IPS-NIHi11 (cell line): ENCODE measurements at places on chromosomes 11 and 22.

GRCh38 chr11:126521196-126521595, 165.7 kb downstream of the ST3GAL4 start:
- no peak for DNase-seq

DNA sequence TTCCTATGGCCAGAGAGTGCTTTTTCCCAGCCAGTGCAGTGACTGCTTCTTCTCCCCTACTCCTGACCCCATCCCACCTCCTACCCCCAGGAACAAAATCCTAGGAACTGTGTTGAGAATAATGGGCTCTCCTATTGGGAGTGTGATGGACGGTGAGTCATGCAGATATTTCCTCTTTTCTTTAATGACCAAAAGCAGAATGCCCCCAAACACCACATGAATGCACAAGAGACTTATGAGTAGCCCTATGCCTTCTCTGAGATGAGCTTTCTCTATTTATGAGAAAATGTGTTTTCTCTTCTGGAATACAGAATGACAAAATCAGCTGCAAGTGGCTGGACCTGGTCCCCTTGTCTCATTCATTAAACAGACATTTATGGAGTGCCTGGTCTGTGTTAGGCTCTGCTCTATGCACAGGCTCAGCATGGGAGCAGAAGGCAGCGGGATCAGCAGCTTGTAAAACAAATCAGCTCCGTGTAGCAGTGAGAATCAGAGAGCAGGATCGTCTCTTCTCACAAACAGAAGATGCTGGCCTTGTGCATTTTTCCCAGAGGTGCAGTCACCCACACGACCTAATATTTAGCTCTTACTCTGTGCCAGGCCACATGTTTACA, 47.5 kb upstream of the GALNT18 start:
- DNase-seq, result no peak

DNA sequence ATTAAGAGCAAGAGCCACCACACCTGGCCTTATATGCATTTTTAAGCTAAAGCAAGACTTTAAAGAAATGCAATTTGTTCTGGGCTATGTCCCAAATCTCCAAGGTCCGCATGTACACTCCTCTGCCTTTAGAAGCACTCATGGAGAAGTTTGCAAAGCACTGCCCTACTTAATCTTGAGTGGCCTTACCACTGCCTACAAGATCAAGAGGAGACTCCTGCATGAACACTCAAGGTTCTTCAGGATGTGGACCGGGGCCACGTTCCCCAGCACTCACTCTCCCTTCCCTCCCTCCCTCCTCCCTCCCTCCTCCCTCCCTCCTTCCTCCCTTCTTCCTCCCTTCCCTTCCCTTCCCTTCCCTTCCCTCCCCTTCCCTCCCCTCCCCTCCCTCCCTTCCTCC, 63.2 kb upstream of the HSPA8 start:
- no peak for DNase-seq

- DNase-seq, result peak; percentile 64
These were observed 8.4 kb downstream of the SLCO2B1 start for GRCh38 chr11:75159151-75159953.

DNA sequence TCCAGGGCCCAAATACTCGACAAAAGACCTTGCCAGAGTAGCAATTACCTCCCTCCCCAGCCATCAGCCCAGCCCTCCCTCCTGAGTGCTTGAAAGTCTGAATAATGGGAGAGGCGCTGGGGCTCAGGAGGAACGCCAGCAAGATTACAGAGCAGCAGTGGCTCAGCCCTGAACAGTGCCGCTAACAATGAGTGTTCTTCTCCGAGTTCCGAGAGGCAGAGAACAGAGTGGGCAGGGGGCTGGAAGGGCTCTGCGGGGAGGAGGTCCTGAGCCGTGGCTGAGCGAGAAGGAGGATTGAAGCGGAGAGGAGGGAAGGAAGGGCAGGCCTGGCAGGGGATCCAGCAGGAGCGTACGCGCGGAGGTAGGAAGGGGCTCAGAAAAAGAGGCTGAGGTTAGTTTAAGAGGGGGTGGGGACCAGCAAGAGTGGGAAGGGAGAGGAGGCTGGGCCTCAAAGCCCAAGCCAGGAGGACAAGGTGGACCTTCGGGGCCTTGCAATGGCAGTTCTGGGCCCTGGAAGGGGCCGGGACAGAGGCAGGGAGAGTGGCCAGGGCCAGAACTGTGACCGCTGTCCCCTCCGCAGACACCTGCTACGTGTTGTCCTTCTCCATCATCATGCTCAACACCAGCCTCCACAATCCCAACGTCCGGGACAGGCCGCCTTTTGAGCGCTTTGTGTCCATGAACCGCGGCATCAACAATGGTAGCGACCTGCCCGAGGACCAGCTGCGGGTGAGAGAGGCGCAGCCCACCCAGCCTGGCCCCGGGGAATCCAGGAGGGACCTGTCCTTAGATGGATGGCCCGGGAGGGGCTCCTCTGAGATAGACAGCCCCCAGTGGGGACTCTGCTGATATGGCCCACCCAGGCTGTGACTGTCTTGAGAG, 20.6 kb downstream of the CYTH4 start:
- DNase-seq, result no peak

DNA sequence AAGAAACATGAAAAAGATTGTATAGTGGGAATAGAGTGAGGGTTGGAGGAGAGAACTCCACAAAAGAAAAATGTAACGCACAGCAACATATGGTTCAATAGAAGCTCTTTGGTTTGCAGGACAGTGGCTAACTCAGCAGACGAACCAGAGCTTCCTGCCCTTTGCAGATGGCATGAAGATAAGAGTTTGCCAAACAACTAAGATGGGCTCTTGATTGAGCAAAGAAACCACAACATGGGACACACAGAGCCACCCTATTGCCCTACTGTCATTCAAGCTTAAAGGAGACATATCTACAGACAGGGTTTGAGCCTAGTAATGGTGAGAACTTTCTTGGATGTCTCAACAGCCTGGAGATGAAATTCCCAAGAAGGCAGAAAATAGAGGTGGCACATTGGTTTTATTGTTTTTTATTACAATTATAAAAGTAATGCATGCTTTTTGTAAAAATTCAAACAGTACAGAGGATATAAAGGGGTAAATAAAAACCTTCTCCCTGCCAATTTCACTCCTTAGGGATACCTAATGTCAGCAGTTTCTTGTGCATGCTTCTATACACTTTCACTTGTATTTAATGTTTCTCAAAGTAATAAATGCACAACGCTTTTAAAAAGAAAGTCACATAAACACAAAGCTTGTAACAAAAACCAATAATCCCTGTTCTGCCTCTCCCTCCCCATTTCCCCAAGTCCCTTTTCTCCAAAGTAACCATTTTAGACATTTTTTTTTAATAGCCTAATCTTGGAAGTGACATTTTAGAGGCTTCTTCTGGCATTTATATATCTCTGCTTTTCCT, 63.7 kb downstream of the COPB1 start:
- no peak for DNase-seq

GRCh38 chr22:35397095-35397904, 2.6 kb upstream of the MCM5 start:
- no peak for DNase-seq

- DNase-seq, result peak; percentile 56
These were observed 13.0 kb downstream of the ACO2 start for GRCh38 chr22:41481925-41482318.

GRCh38 chr11:35247863-35248262, 108.9 kb downstream of the CD44 start:
- DNase-seq, result no peak

GRCh38 chr11:104343578-104343977, 179.6 kb upstream of the PDGFD start:
- DNase-seq, result peak; percentile 17

DNA sequence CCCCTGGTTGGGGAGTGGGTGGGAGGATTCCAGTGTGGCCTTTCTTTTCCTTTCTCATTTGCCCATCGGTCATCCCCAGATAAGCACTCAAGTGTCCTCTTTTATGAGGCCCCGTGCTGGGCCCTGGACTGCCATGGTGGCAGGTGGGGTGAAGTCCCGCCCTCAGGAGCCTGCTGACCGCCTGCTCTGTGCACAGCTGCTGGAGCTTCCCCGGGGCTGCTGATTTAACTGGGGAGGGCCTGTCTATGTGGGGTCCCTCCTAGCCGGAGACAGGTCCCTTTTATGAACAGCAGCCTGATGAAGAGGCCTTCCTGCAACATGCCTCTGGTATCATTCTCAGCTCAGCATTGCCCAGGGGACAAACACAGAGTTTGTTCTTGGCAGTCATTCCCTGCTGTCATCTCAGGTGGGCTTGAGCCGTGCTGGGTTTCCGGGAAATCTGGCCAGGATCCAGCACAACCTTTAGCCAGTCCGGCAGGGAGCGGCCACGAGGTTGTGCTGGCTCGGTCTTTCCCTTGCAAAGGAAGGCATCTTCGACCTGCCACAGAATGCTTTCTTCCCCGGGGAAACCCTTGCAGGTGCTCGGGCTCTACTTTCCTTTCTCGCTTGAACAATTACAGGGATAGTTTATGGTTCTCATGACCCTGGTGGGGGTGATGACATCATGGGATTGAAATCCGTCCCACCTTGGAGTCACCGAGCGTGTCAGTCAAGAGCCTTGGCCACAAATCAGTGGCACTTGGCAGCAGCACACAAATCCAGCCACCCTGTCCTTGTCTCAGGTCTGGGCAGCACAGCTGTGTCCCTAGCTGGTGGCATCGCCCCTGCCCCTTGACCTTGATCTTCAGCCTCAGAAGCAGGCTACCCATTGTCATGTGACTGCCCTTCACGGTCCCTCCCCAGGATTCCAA, 20.1 kb downstream of the ST14 start:
- DNase-seq, result no peak

- no peak for DNase-seq
These were observed 56.4 kb downstream of the DHCR7 start for GRCh38 chr11:71391796-71392195.

GRCh38 chr22:24289741-24290163, 19.1 kb downstream of the SPECC1L start:
- DNase-seq, result no peak

DNA sequence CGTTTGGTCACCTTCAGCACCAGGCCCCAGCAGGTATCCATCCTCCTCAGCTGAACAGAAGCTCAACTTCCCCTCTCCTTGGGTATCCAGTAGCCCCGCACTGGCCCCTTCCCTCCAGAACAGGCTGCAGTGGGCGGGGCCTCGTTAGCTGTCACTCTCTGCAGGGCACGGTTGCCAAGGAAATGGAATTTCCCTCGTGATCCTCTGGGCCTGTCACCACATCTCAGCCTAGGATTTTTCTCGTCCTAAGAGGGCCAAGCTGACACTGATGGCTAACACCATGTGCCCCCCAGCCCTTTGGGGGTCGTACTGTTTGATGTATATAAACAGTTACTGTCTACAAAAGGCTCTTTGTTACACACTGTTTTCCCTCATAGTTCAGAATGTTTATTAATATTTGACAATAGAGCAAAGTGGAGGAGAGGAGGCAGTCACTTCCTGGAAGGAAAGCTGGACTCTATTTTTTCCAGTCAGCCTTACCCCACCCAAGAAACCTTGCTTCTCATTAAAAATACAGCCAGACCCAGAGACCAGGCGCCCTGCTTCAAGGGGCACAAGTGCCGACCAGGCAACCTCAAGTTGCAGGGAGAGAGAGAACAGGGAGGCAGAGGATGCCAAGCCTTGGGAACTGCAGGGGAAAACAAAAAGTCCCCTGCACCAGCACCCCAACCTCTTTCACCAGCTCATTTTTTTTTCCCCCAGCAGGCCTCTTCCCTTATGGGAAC, 44.5 kb downstream of the FEZ1 start:
- DNase-seq, result peak; percentile 87

- DNase-seq, result no peak
These were observed 1999.8 kb downstream of the LRRC4C start for GRCh38 chr11:39459606-39460005.

- no peak for DNase-seq
These were observed 17.9 kb downstream of the MICAL2 start for GRCh38 chr11:12128301-12128751.

GRCh38 chr11:76270389-76270788, 64.1 kb upstream of the WNT11 start:
- no peak for DNase-seq

- no peak for DNase-seq
These were observed 22.2 kb upstream of the FGF19 start for GRCh38 chr11:69726019-69726418.

DNA sequence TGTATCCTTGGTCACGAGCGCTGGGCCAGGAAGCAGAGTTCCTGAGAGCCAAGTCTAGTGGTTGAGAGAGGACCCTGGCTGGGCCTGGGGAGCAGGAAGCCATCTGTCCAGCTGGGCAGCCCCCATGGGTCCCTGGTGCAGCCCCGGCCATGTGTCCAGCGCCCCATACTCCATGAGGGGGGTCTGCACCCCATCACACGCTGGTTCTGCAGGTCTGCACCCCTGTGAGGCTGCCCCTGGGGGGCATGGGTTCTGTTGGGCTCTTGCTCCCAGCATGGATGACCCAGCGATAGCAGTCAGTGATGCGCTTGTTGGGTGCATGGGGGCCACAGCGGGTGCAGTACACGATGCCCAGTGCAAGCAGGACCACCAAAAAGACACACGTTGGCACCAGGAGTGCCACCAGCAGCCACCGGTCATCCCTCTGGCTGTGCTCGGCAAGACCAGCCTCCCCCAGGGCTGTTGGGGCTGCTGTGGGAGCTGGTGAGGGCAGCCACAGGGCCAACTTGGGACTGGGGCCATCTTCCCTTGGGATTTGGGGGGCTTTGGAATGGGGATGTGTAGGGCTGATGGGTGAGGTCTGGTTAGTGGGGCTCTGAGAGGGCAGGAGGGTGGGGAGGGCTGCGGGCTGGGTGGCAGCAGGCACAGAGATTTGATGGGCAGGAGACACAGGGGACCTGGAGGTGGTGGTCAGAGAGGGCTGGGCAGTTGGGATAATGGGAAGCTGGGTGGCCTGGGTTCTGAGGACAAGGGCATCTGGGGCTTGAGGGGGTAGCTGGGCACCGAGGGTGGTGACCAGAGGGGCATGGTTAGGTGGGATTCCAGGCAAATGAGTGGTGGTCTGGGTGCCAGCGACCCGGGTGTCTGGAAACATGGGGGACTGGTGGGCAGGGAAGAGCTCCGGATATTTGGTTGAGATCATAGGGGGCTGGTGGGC, 2.0 kb downstream of the CD248 start:
- DNase-seq, result no peak

DNA sequence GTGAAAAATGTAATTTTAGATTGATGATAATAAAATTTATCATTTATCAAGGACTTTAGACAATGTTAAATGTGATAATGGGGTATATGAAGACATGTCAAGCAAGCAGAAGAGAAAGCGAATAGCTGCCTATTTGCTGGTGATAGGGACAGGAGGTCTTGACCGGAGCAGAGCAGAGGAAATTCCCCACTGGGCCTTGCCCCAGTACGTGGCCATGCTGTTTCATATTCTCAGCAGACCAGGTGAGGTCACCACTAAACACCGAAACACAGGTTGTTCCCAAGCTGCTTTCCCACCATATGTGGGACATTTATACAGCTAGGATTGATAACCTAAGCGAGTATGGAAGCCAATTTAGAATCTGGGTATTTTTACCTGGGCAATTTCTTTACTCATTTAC, 1629.6 kb downstream of the FAM181B start:
- DNase-seq, result peak; percentile 5

- DNase-seq, result no peak
These were observed 38.4 kb downstream of the NF2 start for GRCh38 chr22:29641700-29642330.

GRCh38 chr11:94139416-94139815, 10.8 kb downstream of the PANX1 start:
- no peak for DNase-seq

GRCh38 chr11:122751292-122752070, 86.8 kb upstream of the CRTAM start:
- DNase-seq, result peak; percentile 45

- peak; percentile 32 for DNase-seq
These were observed 92.1 kb upstream of the MTMR2 start for GRCh38 chr11:96015906-96016565.
